ENCODE measurements at places on chromosomes 3 and 15.

DNA sequence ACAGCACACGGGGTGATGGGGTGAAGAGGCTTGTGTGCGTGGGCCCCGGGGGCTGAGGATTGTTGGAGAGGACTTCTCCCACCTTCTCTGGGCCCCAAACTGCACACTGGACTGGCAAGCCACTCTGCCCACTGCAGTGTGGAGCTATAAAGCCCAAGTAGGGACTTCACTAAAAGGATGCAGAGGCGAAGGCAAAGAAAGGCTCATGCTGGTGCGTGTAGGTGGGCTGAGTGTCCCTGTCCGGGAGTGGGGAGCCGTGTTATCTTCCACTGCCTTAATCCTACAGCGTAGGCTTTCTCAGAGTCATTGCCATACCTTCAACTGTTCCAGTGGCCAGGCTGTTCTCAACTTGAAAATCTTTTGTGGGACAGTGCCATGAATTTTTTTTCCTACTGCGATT, 3.9 kb downstream of the PPARG start:
- DNase-seq: no peak

- DNase-seq: no peak
Observed at GRCh38 chr3:42042747-42043098, 48.4 kb upstream of the TRAK1 start.

GRCh38 chr3:8768364-8769087, 887 bp downstream of the OXTR start:
- DNase-seq: peak; percentile 29

DNA sequence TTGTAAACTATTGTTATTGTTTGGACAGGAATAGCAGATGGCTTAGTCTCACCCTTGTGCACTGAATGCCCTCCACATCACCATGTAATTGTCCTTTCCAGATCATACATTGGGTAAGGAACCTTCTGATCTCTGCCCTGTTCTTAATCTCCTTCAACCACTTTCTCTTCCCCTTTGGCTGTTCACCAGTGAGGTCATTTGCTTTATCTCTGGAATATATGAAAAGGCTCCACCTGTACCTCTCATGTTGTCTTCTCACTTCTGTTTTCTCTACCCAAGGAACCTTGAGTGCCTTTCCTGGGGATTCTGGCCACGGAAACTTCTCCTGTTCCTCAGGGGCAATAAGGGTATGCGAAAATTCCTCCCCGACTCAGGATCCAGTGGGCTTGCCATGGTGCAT, 28.5 kb downstream of the MCTP2 start:
- DNase-seq: no peak

DNA sequence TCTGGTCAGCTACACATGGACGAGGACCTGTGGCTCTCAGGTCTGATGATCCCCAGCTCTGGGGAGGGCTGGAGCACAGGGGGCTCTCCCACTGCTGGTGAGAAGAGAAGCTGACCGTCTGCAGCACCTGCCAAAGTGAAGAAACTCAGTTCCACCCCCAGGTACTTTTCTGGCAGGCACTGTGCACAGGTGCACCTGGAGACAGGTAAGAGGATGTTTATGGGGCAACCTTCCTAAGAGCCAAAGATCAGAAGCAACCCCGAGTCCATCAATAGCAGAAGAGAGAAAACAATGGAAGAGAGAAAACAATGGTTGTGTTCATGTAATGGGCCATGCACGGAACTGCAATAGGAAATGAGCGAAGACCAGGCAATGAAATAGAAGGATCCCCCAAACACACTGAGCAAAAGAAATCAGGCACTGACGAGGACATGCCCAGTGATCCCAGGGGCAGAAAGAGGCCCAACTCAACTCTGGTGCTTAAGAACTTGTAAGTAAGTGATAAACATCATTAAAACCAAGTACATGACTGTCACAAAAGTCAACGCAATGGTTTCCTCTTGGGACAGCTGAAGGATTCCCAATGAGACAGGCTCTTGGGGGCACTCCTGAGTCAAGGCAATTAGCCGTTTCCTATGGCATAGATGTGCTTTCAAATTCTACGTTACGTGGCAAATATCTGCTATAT, 95.0 kb upstream of the ALDH1A3 start:
- DNase-seq: no peak

DNA sequence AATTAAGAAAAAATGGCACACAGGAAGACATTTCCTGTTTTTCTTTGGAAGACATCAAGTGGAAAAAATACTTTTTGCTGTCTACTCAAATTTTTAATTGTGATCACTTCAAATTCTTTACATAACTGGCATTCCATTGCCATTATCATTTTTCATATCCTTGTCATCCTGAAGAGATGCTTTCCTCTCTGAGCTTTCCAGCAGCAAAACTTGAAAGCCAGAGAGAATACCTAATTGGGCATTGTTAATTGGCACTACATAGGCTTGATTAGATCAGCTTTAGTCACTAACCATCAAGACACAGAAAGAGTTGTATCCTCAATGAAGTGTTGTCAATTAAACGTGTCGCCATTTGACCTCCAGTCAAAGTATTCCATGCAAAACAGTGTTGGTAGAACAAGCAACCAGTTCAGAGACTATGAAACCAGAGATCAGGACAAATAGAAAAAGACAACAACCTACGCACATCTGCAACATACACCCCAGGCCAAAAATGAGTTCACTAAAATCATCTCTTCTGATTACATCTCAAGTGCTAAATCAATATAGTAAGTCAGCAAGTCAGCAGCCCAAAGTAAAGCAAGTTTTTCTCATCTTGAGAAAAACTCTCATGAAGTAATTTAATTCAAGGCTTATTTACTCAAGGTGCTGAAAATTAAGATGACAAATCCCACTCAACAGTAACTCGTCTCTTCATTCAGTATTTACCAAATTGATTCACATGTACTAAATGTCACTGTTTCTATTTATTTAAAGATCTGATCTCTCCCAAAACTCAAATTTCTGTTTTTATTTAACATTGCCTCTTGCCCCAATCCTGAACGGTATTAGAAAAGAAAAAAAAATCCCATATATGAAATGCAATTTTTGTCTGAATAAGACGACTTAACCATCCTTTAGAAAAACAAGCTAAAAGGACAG, 123.0 kb downstream of the SUCLG2 start:
- DNase-seq: no peak

GRCh38 chr15:90386221-90386620, 1.8 kb upstream of the IQGAP1 start:
- no peak for DNase-seq

GRCh38 chr3:187955587-187955952, 198.4 kb upstream of the LPP start:
- no peak for DNase-seq

- no peak for DNase-seq
Observed at GRCh38 chr3:169564883-169565282, 98.6 kb downstream of the MECOM start.

DNA sequence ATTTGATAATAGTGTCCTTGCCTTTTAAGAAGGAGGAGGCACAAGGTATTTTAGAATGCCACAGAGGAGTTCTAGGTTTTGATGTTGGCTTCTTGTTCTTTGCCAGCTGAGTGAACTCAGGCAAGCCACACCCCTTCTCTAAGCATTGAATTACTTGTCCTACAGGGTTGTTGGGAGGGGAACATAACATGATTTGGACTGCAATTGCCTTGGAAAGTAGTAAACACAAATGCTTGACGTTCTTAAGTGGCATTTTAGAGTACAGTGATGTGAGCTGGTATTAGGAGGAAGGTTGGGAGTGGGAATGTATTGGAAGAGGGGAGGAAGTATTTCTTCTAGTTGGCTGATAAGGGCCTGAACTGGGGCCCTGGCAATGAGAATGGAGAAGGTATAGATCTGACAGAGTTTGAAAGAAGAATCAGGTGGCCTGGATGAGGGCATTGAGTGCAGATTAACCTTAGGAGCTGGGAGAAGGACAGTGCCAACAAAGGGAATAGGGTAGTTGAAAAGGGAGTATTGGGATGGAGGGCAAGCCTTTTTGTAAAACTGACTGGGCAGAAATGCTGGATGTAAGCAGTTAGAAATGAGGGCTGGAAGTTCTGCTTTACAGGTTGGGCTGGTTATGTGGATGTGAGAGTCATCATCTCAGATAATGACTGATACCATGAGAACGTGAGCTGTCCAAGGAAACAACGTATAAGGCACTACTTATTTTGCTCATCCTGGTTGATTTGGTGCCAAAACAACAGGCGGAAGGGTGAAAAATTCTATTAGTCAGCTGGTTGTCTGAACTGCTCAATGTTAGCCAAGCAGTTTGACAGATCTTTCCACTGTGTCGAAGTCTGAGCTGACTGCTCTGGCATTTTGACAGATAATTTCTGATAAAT, 16.7 kb downstream of the KAT2B start:
- no peak for DNase-seq

Data from liver (tissue), 10 donors.